Muscle of leg (tissue), 16 donors: ENCODE measurements at places on chromosomes 12 and 14. TPM values are rescaled to one million over a fixed set of nuclear protein-coding genes. Genes with fewer than 3 reads are reported as not detected.

DNA sequence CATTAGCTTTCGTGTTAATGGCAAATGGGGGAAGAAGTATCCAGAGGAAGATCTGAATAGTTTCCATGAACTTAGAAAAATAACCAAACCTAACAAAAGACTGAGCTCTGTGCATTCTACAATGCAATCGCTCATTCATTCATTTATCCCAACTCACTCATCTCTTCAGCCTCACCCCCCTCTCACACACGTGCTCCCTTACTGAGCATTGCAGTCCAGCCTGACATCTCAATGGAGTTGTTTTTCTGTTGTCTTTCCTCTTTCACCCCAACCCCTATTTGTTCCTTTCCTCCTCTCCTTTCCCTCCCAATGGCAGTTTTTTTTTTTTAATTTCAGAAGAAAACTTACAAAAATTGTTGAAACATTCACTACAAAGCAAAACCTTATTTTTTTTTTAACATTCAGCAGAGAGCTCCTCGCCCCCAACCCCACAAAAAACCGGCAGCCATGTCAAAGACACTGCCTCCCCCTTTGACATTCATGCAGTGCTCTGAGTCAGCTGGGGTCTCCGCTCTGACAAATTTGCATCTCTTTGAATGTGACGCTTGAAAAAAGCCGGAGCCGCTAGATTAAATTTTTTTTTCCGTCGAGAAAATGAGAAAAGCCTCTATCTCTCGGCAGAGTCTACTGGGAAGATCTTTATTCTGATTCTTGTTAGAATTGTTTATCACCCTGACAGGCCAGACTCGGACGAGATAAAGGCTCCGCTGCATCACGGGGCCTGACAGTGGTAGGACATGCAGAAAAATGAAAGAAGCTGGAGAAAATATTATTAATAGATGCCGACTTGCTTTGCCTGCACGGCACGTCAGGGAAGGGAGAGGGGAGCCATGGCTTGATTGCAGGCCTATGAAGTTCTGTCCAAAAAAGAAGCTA is 775.6 kb downstream of the VRK1 start:
- DNase-seq, result no peak

Gene TAS2R8
- not detected for polyA plus RNA-seq

Gene OLR1
- polyA plus RNA-seq, result 0.29 TPM

GRCh38 chr12:132259364-132259871 is 70.0 kb downstream of the GALNT9 start:
- DNase-seq, result no peak
